ENCODE measurements at places on chromosomes 5 and 9.
A peak's percentile ranks its signal among the peaks of the same experiment; 100 is the strongest.

DNA sequence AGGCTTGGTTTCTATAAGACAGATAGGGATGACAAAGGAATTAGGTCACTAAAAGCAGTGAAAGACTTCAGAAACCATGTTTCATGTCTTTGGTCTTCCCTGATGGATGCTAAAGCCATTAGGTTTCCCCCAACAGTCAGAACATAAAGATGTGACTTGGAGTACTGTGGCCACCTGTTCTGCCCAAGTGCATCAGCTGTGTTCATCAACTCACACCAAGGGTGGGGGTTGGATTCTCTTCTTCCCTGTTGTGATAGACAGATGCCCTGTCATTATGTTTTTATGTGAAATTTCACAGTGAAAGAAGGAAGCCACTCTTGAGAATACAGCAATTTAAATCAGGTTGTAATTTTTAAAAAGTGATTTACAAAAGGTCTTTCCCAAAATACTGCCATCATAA, 196.8 kb downstream of the SH3GL2 start:
- DNase-seq = no peak

DNA sequence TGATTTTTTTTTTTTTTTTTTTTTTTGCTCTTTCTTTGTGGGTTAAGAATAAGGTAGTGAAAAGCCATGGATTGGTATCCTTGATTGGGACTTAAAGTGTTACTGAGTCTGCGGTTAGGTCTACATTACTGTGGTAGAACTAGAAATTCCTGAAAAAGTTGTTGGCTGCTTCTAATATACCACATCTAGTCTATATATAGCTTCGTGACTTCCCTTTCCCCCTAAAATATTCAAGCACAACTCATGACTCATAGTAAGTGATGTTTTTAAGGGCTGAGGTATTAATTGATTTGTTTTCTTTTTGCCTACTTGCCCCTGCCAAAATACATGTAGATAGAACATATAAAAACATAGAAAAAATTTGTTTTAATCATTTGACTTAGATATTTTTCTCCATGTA, 247.6 kb downstream of the TMEM232 start:
- DNase-seq = no peak

GRCh38 chr5:15993919-15994318, 185.7 kb downstream of the MARCHF11 start:
- DNase-seq = no peak

DNA sequence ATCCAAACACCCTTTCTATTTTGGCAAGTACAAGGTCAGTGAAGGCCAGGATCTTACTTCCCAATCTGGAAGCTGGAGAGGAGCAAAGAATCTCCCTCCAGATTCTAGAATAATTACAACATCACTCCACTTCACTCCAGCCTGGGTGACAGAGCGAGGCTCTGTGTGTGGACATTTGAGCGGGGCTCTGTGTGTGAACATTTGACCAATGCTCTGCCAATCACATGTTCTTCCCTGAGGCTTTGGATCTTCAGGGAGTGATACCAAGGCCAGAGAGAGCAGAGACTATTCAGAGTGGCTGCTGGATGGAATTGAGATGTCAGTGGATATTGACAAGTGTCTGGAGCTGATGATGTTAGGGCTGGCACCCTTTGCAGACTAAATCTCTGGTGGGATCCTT, 24.7 kb upstream of the ANKRD34B start:
- no peak for DNase-seq

GRCh38 chr9:133171161-133171961, 7.6 kb upstream of the GBGT1 start:
- no peak for DNase-seq

- DNase-seq = no peak
Observed at GRCh38 chr5:162911873-162912272, 525.5 kb upstream of the CCNG1 start.

GRCh38 chr9:112110094-112110776, 64.9 kb downstream of the SUSD1 start:
- no peak for DNase-seq

DNA sequence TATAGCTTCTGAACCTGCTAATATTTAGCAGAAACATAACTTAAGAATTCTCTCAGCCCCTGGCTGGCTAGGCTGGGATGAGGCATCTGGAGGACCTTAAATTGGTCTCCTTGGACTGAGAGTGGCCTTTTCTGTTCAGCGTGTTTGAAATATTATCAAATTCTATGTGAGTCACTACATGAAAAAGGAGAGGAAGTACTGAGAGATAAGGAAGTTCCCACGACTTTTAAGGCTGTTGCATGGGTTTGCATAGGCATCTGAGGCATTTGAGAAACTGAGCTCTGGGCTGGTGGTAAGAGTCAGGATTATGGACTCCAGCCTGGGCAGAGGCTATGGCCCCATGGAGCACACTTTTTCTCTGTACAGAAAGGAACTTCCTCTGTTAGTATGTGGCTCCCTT, 816.2 kb upstream of the GRAMD2B start:
- no peak for DNase-seq

- no peak for DNase-seq
Observed at GRCh38 chr5:141515141-141515540, 26.3 kb downstream of the PCDHGC5 start.

- no peak for DNase-seq
Observed at GRCh38 chr9:77420641-77421040, 227.5 kb downstream of the GNA14 start.

DNA sequence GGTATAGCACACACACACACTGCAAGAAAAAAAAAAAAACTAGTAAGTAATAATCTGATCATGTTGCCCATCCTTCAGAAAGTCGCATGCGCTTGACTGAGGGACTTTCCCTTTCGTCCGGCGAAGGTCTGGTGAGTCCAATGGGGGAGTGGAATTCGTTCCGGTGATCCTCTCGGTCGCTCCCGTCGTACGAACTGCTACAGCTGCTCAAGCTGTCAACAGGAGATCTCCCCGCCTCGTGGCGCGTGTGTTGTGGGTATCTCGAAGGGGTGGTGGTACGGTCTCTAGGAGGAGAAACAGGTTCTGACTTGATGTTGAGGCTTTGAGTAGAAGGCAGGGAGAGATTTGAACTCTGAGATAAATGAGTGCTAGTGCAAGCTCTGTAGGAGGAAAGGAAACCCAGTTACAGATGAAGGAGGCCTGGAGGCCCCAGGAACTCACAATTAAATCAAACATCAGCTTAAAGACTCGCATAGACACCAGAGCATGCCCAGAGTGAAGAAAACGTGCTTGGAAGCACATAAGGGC, 160.4 kb downstream of the MEF2C start:
- no peak for DNase-seq

DNA sequence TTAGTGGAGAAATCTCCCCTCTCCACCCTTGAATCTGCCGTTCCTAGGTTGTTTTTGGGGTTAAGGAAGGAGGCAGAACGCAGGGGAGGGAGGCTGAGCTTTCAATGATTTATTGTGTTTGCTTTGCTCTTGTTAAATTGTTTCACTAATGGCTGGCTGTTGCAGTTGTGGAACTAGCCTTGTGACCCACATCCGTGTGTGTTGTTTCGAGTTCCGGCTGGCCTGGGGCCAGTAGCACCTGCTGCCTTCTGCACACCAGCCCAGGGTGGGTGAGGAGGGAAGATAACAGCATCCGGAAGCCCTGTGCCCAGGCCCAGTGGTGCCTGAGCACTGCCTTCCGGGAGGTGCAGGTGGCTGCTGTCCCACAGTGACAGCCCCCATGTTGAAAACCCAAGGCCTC, 3.6 kb downstream of the ERGIC1 start:
- peak; percentile 29 for DNase-seq

DNA sequence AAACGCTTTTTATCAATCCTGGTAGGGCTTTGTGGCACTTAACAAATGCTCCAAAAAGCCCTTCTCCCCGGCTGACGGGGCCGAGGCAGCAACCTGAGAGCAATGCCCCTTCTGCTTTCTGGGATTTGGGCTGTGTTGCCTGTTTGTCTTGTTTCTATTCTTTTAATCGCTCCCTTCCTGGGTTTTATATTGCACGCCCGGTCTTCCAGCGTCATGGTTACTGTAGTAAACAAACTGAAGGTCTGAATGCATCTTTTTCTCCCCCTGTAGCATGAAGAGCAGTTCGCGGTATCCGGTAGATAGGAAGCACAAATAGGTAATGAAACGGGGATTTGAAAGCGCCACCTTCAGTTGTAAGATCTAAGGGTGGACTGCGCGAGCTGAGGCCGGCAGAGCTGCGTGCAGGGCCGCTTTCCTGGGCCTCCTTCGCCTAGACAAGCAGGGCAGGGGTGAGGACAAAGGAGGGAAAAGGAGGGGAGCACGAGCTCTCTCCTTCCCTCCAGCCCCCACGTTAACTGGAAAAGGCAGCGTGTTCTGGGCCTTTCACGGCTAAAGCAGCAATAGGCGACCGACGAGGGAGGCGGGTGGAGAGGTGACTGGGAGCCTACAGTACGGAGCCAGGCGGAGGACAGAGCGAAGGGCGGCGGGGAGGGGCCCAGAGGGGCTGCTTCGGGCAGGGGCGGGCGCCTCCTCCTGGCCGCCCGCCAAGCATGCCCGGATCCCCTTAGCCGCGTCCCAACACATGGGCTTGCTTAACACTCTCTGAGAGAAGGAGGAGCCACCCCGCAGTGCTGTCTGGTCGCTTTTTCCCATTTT, 49.3 kb upstream of the ZNF366 start:
- no peak for DNase-seq

- no peak for DNase-seq
Observed at GRCh38 chr9:99351647-99352046, 129.6 kb downstream of the SEC61B start.

GRCh38 chr5:155270725-155271124, 257.2 kb downstream of the KIF4B start:
- no peak for DNase-seq

DNA sequence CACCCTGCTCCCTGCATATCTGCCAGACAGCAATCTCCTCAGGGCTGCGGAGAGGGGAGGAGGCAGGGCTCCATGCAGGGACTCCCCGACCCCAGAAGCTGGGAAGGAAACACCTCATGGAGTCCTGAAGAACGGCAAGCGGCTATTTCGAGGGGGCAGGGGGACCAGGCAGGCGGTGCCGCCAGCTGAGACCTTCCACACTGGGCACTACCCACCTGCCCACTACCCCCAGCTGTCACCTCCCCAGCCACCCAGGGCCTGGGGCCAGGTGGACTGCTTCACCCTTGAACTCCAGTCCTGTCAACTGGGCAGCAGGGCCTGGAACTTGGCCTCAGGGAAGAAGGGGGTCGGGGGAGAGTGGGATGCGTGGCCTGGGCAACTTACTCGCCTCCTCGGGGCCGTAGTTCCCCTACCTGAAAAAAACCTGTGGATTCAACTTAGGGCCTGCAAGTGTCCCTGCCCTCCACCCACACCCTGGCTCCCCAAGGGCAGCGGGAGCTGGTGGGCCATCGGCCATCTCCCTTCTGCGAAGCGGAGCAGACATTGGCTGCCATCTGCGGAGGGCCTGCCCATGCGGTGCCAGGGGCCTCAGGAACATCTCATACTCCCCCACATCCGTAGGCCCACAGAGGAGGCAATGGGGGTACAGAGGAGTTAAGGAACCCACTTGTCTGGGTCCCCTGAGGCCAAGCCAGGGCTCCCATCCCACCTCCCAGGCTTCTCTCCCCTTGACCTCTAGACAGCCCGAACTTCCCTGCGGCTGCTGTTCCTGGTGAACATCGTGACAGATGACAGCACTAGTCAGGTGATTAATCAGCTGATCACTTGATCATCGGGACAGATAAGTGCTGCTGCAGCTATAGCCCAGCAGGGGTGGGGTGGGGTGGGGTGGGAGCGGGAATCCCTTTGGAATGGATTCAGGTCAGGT, 18.5 kb upstream of the RALGDS start:
- DNase-seq = no peak

GRCh38 chr5:115556276-115556675, 11.7 kb upstream of the FEM1C start:
- DNase-seq = no peak

DNA sequence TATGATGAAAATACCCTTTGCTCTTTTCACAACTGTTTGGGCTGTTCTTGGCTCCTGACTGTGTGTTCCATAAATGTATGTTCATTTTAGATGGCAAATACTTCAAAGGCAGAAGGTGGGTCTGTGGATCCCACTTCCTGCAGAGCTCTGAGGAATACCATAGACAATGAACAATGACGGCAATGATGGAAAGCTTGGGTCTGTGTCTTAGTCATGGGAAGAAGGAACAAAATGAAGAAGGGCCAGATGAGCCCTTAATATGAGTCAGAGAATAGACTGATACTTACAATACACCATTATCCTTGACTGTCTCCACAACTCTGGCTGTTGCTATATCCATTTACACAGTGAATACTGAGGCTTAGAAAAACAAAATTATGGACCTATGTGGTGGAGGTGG, 126.0 kb downstream of the SLIT3 start:
- DNase-seq = no peak

DNA sequence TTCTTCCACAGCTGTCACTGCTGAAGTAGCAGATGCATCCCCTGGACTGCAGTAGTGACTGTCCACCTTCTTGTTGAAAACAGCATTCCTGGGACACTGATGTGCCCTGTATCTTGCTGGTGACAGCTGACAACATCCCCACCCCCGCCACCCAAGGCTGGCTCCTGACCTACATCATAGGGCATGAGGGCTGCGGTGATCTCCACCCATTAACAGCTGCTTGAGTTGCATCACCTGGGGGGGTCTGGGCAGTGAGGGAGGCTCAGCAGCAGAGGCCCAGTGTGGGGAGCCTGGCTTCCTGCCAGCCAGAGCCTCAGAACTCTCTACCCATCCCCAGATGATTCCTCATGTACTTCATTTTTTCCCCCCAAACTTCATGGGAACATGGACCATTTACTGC, 4.1 kb downstream of the PRUNE2 start:
- no peak for DNase-seq

GRCh38 chr5:65199993-65200675, 281.6 kb downstream of the ADAMTS6 start:
- DNase-seq = no peak

DNA sequence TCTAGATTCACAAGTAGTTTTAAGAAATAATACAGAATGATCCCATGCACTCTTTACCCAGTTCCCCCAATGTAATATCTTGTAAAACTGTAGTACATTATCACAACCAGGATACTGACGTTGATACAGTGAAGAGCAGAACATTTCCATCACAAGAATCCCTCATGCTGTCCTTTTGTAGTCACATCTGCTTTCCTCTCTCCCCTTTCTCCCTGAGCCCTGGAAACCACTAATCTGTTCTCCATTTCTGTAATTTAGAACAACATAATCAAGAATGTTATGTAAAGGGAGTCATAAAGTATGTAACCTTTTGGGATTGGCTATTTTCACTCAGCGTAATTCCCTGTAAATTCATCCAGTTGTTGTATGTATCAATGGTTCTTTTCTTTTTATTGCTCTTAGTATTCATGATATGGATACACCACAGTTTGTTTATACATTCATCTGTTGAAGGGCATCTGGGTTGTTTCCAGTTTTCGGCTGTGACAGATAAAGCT, 61.1 kb downstream of the ERCC6L2 start:
- DNase-seq = no peak

GRCh38 chr9:85703398-85703797, 38.4 kb downstream of the AGTPBP1 start:
- no peak for DNase-seq

GRCh38 chr9:96478829-96479371, 28.9 kb downstream of the HABP4 start:
- no peak for DNase-seq

- DNase-seq = no peak
Observed at GRCh38 chr9:90727488-90727887, 74.1 kb upstream of the SYK start.

GRCh38 chr9:35972093-35972492, 14.1 kb upstream of the OR2S2 start:
- peak; percentile 5 for DNase-seq

GRCh38 chr5:61788548-61788947, 456.5 kb downstream of the ZSWIM6 start:
- DNase-seq = no peak

- no peak for DNase-seq
Observed at GRCh38 chr9:113221800-113222481, 597 bp downstream of the SLC31A1 start.

- DNase-seq = no peak
Observed at GRCh38 chr5:445591-445990, 2.6 kb downstream of the EXOC3 start.
